ENCODE measurements at places on chromosomes 7 and 10.

- DNase-seq, result no peak
These were observed 34.8 kb downstream of the HIF1AN start for GRCh38 chr10:100570506-100570905.

DNA sequence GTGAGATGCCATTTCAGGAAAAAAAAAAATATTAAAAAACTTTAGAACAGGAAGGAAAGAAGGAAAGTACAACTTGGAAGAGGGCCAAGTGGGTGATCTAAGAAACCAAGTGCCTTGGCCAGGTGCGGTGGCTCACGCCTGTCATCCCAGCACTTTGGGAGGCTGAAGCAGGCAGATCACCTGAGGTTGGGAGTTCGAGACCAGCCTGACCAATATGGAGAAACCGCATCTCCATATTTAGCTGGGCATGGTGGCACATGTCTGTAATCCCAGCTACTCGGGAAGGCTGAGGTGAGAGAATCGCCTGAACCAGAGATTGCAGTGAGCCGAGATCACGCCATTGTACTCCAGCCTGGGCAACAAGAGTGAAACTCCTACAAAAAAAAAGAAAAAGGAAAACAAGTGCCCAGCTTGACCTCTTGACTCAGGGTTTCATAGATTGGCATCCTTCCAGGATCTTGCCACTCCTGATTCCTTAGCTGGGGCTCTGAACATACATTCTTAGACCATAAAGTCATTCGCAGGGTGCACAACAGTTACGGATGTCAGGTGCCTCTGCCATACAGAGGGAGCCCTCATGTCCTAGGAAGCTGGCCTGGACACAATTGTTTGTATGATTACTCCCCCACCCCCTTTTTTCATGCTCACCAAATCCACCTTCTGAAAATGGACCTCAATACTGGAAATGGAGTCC lies 2.1 kb upstream of the GUSB start:
- peak; percentile 43 for DNase-seq

DNA sequence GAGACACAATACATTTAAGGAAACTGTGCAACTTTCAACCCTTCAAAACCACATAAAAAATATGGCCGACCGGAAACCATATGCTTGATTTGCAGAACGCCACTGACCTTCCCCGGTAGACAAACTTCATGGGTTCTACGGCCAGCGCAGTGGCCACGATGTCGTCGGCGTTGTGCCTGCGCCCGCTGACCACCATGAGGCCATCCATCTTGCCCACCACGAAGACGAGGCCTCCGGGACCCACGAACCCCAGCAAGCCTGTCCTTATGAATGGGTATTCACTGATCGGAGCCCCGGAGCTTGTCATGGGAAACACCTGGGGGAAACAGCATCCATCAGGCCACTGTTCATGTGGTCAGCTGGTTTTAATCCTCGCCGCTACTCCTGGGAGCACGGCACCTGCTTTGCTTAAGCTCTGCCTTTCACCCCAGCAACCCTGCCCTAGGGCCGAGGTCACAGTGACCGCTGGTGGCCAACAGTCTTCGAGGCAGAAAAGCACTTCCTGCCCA lies 229.1 kb downstream of the ZMYND11 start:
- DNase-seq, result no peak

DNA sequence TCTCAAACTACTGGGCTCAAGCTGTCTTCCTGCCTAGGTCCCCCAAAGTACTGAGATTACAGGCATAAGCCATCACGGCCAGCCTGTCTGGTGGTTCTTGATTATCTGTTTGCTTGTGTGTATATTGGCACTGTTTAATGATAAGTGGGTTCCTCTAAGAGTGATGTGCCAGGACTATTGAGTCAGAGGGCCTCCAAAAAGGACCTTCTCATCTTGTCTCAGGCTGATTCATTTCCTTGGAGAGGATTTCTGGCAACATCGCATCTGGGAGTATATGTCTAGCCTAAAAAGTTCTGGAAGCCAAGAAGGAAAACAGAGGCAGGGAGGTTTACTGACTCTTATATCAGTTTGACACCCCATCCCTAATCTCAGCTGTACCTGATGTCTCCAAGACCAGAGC lies 27.1 kb upstream of the AKAP9 start:
- DNase-seq, result no peak

DNA sequence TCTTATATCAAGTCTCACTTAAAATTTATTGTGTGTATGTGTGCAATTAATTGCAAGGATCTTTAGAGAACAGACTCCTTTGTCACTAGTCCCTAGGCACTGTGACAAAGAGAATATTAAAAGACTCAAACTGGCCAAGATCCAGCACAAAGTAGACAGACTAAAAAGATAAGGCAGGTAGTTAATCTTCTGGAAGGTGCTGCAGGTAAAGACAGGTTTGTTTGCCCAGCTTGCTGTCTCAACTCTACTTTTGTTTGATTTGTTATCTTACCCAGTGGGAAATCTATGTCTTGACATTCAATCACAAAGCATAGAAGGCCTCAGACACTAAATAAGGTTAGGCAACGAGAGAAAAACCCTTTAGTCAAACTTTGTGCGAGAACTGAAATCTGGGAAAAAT lies 807.9 kb upstream of the LRRN3 start:
- DNase-seq, result no peak

GRCh38 chr10:18822156-18822555 lies 162.9 kb downstream of the ARL5B start:
- DNase-seq, result no peak

DNA sequence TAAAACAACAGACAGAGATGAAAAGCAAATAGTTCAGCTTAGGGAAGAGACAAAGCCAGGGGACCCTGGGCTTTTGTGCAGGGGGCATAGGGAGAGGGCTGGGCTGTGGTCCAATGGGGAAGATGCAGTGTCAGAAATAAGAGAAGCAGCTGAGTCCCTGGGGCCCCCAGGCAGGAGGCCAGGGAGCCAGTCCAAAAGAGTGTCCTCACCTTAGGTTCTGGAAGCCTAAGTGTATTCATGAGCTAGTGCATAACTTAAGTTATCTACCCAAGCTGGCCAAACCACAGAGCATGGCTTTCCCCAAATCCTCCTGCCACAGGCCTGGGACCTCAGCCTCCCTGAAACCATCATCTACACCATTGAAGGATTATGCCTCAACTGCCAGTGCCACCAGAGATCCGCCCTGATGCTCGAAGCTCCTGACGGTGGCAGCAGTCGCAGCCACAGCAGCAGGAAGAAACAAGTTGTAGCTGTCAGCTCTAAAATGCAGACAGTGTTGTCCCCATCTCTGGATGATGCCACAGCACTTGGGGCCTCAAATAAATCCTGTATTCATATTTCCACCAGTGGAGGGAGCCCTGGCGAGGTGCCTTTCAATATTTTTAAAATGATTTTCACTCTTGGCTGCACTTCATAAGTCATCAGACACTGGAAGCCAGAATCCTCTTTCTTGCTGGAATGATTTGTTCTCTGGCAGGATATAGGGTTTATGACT lies 574.6 kb downstream of the GRID1 start:
- DNase-seq, result peak; percentile 28

GRCh38 chr10:121644501-121644900 lies 46.3 kb upstream of the FGFR2 start:
- no peak for DNase-seq

GRCh38 chr10:28266449-28267224 lies 36.2 kb downstream of the MPP7 start:
- no peak for DNase-seq

- no peak for DNase-seq
These were observed 8.1 kb downstream of the MKLN1 start for GRCh38 chr7:131335639-131336381.

DNA sequence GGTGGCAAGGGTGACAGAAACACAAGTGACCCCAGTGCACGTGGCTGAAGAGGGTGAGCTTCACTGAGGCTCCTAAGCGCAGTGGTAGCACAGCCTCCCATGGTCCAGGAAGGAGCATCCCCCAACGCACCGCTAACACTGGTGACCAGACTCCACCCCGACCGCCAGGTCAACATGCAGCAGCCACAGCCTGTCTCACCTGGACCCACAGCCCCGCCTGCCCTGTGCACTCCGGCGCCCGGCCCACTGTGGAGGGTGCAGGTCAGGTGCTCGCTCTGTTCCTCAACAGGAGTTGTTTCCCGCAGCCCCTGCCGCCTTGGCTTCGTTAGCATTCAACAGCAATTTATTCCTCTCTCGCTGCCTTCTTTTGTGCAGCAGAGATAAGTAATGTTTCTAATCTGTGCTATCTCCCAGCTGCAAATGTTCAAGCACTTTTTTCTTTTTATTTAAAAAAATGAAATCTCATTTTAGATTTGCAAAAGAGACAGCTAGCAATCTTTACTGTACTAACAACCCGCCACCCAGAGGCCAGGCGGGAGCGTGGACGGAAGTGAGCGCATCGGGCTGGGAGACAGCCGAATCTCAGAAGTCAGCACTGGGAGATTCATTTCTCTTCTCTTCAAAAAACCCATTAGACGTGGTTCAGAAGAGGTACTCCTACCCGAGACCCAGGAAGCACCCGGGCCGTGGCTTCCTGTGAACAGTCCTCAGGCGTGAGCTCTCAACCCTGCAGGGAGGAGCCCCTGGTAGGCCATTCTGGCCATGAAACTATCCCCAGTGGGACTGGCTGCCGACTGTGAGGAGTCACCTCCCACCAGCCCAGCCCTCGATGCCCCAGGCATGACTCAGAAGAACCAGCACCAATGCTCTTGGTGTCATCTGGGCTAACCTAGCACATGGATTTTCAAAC lies 133.4 kb downstream of the MAD1L1 start:
- no peak for DNase-seq

- no peak for DNase-seq
These were observed 15.5 kb downstream of the TM9SF3 start for GRCh38 chr10:96570983-96571964.

DNA sequence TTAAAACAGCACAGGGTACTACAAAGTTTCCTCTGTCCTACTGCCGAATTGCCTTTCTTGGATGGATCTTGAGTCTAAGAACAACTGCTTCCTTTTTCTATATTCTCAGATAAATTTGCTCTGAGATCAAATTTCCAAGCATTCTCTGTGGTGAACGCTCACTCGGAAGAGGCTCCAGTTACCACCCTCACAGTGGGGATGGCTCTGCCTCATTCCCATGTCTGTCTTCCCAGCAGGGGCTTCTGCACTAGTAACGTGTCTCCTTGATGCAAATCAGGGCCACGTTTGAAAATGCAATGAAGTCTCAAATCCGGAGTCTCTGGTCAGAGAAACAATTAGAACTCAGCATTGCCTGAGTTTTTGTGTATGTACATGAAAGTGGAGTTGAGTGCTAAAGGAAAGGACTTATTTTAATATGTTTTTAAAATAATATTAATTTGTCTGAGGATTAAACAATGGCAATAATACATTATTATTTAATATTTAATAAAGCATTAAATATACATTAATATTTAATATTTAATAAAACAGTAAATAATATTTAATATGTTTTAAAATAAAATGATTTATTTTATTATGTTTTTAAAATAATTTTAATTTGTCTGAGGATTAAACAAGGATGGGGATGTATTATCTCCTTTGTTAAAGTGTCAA lies 61.8 kb downstream of the INHBA start:
- no peak for DNase-seq

DNA sequence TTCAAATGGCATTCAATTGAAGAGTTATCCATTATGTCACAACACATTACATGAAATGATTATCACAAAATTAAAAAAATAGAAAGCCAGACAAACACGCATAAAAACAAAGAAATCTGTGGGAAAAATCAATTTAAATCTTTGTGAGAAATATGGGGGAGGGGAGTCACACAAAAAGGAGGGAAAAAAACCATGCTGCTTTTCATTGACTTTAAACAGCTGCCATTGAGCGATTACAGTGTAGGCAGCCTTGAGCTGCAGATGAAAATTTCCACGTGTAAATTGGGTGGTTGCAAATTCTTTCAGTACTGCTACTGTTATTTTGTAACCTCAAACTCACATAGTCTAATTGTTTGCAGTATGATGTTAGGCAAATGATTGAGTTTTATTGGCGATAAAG lies 889.9 kb upstream of the PHF14 start:
- DNase-seq, result no peak

GRCh38 chr7:13188922-13189321 lies 501.5 kb downstream of the ARL4A start:
- DNase-seq, result no peak
